ENCODE measurements at places on chromosomes 5 and 9.

GRCh38 chr9:130473566-130473965 is 28.8 kb downstream of the ASS1 start:
- no peak for DNase-seq

DNA sequence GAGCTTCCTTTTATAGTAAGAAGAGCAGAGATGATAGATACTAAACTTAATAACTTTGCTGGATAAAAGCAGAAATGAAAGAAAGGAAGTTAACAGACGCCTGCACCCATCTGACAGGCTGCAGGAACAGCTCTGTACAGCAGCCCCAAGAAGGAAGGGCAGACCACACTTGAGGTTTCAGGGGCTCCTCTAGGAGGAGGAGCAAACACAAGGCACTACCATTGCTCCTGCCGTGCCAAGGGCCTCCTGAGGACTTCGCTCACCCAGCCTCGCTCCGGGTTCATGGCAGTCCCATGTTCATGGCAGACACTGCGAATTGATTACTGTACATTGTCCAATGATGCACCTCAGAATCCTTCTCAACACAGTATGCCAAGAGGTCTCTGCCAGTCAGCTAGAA is 85.1 kb downstream of the AMBP start:
- DNase-seq: no peak

DNA sequence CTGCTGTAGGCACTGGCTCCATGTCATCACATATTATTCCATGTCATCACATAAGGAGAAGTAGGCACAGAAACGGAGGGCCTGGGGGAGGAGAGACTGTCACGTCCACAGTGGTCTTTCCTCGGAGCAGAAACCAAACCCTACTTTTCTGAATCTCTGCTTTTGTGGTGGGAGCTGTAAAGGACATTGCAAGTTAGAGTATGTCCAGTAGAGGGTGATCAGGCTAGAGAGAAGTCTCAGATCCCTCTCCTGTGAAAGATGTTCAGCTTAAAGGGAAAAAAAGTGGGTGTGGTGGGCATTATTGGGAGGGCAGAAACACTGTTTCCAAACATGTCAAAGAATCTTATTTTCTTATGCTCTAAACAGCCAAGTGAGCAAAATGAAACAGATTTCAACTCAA is 19.4 kb upstream of the FBP2 start:
- no peak for DNase-seq

GRCh38 chr9:2545881-2546490 is 75.6 kb upstream of the VLDLR start:
- no peak for DNase-seq

- DNase-seq: no peak
These were observed 61.6 kb upstream of the BARX1 start for GRCh38 chr9:94016744-94017143.

- no peak for DNase-seq
These were observed 18.1 kb downstream of the PRRC2B start for GRCh38 chr9:131411719-131412681.
